Progenitor cell of endocrine pancreas (in vitro differentiated cells): ENCODE measurements at places on chromosomes 3 and 15.
A peak's percentile ranks its signal among the peaks of the same experiment; 100 is the strongest.

DNA sequence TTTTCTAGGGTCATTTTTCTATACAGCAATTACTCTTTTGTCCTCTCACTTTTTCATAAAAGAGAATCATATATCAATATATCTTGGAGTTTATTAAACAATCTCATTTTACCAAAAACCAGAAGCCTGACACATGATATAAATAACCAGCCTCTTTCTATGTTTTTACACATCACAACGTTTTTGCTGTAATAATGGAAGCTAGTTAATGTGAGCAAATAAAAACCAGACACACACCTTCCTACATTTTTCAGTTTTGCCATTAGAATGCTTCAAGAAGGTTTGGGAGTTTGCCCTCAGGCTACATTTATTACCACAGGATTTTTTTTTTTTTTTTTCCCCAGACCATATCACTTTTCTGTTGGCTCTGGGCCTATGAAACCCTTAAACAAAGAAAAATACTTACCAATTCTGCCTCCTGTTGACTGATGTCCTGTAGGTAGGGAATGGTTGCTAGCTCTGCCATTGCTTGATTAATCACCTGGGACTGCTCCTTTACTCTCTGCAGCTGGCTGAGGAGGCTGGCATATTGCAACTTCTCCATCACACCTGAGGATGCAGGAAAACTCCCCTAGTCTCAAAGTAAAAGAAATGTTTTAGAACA lies 165.5 kb downstream of the ECT2 start:
- no peak for DNase-seq

- DNase-seq = no peak
Observed at GRCh38 chr15:83698294-83698693, 44.4 kb downstream of the ADAMTSL3 start.

DNA sequence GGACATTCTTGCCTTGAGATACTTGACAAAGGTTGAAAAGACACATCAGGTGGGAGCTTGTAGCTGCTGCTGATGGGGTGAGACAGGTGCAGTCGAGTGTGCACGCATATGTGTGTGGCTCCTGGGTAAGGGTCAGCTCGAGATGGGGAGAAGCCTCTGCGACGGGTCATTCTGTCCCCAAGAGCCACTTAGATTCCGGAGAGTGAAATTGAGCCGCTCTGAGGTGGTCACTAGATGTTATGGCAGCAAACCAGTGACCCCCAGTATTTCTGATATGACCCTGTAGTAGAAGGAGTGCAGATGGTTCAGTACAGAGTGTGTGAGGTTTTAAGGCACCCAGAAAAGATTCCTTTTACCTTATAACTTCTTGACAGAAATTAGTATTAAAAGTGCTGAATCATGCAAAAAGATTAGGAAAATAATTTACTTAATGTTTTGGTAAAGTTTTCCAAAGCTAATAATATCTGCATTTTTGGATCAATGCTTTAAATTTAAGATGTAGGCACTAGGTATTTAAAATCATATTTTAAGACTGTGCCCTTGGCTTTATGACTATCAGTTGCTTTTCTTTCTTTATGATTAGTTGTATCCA lies 241.9 kb upstream of the TOPAZ1 start:
- no peak for DNase-seq

GRCh38 chr3:118400886-118401285 lies 633.8 kb downstream of the IGSF11 start:
- no peak for DNase-seq

DNA sequence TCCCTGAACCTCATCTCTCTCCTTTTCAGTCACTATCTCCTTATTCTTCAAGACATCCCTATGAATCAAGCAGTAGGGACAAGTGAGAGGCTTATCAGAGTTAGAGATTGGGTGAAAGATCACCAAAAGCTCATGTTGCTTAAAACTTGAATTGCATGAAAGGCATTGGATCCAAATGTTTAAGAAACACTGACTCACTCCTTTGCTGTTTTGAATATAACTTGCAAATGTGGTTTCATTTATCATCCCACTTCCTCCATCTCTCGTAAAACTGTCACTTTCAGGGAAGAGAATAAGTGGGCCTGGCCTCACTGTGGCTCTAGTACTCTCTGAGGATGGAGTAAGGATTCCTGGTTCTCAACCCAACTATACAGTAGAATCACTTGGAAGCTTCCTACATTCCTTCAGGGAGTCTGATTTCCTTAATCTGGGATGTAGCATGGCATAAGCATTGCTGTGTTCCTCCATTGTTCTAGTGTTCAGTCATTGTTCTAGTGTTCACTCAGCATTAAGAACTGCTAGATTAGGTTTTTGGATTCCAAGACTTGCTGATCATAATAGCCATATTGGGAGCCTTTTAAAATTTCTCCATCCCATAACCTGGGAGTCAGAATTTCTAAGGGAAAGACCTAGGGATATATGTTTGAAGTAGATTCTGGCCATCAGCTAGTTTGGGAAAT lies 171.8 kb downstream of the TMEM108 start:
- DNase-seq = no peak

DNA sequence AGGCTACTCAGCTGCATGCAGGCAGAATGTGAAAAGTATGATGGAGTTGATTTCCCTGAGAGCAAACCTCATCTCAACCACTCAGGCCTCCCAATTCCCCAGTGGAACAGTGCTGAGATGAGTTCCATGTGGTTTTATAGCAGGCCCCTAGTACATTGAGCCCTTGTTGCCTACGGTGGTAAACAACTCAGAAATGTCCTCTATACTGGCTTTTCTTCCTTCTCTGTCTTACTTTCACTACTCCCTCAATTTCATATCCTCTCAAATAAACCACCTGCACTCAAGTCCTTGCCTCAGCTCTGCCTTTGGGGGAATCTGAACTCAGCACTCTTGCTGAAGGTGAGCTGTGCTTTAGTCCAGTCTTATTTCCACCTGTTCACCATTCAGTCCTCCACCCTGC lies 399.9 kb downstream of the PDCD6IP start:
- DNase-seq = no peak

- peak; percentile 72 for DNase-seq
Observed at GRCh38 chr3:105868742-105869530, at the start of gene CBLB. TSS of gene CBLB (minus strand) at chr3:105869012. CDS start at chr3:105867577, 1,435 bp downstream.

DNA sequence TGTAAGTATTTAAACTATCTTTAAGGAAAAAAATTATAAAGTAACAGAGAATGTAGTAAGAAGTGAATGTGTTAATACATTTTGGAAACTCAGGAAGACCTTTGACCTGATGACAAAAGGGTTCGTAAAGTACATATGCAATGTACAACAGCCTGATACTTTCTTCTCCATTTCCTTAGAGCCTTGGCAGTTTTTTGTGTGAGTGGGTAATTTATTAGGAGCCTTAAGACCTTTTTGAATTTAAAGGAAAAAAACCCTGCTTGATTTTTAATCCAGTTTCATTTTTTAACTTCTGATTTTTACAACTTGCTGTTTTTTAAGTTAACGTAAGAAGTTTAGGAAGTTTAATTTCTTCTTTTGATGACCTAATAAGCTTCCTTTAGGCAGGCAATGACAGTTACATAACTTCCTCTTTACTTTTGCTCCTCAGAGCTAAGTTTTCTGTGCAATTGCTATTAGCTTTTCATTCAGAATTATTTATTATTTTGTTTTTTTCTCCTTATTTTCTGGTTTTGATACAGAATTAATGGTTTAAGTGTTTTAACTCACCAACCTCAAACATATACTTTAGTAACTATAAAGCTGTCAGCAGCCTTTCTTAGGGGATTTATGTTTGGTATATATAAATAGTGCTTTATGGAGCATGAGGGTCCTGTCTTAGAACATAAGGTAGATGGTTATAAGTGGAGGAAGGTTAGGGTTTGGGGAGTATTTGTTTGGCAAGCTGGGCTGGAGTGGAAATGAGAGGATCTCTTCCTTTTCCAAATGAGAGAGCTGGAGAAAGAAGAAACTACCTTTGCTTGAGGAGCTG lies 35.2 kb downstream of the ARMC8 start:
- DNase-seq = no peak

DNA sequence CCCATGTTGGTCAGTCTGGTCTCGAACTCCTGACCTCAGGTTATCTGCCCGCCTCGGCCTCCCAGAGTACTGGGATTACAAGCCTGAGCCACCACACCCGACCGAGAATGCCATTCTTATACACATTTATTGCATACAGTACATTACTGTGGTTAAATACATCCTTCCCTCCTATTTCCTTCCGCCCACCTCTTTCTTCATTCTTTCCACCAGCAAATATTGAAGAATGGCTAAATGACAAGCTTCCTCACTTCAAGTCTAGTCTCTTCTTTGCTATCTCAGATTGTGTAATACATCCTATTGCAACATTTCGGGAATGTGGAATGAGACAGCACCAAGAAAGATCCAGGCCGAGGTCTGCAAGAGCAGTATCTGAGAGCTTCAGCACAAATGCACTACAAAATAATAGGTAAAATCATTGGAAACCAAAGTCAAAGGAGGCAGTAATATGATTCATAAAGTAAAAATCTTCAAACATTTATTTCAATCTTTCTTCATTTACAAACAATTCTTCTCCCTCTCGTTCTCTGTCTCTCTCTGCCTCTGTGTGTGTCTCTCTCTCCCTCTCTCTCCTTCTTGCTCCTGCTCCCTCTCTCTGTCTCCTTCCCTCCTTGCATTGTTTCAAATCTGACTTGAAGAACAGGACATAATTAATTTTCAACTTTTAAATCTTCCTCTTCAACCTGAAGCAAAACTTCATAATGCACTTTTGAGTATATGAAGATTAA lies 94.7 kb upstream of the TGFBR2 start:
- DNase-seq = no peak

- DNase-seq = no peak
Observed at GRCh38 chr15:66390678-66391077, 4.0 kb downstream of the MAP2K1 start.

- DNase-seq = peak; percentile 41
Observed at GRCh38 chr3:14125193-14126016, 553 bp downstream of the TMEM43 start.

GRCh38 chr3:76646921-76647562 lies 392.9 kb upstream of the ROBO2 start:
- DNase-seq = no peak

DNA sequence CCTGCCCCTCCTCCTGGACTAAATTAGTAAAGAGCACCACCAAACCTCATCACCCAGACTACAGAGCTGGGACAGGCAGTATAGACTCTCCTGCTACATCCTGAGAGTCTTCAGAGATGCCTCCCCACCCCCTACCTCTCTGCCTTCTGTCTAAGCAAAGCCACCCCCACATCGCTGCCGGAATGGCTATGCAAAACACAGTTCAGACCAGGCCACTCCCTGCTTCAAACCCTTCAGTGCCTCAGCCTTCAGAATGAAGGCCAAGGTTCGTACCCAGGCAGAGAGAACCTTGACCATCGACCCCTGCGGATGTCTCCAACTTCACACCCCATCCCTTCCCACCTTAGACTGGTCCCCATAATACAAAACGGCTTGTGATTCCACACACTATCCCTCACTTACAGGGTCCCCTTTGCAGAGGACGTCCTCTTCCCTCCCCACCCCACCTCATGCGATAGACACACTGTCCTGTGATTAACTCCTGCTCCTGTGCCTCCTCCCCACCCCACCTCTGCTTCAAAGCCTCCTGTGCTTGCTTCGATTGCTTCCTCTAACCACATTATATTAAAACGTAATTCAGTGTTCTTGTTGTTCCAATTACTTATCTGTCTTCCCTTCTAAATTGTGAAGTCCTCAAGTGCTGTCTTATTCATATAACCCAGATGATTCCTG lies 175.3 kb downstream of the UACA start:
- no peak for DNase-seq

GRCh38 chr3:42066516-42067181 lies 24.5 kb upstream of the TRAK1 start:
- no peak for DNase-seq

DNA sequence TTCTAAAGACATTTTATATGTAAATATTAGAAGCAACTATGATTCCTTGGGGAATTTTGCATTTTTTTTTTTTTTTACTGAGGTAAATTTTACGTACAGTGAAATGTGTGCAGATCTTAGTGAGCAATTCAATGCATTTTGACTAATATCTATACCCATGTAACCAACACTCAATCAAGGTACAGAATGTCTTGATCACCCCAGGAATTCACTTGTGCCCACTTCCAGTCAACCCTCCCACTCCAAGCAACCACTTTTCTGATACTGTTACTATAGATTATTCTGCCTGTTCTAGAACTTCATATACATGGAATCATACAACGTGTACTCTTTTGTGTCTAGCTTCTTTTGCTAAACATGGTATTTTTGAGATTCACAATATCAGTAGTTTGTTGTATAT lies 45.1 kb upstream of the MGLL start:
- DNase-seq = no peak

DNA sequence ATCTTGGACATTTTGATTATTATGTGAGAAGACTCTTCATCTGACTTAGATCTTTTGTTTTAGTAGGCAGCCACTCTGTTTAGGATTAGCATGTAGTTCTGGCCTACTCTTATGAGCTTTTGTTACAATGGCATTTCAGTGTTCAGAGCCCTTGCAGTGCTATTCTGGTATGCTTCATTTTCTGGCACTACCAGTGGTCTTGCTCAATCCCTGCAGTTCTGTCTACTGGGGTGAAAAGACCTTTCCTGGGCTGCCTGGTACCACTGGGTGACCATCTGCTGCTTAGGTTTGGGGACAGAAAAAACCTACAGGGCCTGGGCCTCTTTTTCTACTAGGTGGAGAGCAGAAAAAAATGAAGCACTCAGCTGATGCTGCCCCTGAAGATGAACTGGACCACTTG lies 42.5 kb downstream of the IL16 start:
- DNase-seq = no peak

DNA sequence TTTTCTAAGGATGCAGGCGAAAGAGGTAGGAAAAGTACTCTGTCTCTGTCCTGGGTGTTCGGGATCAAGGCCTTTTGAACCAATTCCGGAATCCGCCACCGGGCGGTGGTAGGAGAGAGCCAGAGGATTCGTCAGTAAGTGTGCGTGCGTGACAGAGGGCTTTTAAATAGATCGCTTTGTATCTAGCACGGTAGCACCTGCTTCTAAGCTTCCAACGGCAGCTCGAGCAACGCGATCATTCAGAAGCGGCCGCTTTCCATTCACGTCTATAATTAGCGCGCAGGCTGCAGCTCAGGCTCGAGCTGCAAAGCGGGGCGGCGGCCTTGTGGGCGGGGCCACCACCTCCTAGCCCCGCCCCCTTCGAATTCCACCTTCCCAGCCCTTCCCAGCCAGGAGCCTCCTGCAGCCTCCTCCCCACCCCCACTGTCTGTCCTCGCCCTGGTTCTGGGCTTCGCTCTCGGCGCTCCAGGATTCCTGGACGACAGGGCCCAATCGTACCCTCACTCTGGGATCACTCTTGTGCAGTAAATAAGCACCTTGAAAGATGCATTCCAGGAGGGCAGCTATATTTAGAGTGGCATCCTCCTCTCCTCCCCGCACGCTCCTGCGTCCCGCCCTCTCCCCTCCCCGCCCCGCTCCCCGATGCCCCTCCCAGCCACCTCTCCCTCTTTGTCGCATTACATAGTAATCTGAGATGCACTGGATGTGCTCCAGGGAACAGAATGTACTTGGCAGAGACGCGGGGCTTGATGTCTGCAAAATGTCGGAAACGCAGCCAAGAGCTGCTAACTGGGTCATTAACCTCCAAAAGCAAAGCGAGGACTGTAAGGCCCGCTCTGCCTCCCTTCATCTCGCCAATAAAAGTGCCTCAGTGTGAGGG lies 224.1 kb upstream of the TPRG1 start:
- peak; percentile 67 for DNase-seq

- DNase-seq = no peak
Observed at GRCh38 chr3:112858410-112859069, 11.9 kb upstream of the CD200R1L start.
